Pancreas (tissue), 10 donors: ENCODE measurements at places on chromosomes 6 and 20.

- DNase-seq, result no peak
These were observed 2.6 kb downstream of the PCK1 start for GRCh38 chr20:57563522-57563921.

DNA sequence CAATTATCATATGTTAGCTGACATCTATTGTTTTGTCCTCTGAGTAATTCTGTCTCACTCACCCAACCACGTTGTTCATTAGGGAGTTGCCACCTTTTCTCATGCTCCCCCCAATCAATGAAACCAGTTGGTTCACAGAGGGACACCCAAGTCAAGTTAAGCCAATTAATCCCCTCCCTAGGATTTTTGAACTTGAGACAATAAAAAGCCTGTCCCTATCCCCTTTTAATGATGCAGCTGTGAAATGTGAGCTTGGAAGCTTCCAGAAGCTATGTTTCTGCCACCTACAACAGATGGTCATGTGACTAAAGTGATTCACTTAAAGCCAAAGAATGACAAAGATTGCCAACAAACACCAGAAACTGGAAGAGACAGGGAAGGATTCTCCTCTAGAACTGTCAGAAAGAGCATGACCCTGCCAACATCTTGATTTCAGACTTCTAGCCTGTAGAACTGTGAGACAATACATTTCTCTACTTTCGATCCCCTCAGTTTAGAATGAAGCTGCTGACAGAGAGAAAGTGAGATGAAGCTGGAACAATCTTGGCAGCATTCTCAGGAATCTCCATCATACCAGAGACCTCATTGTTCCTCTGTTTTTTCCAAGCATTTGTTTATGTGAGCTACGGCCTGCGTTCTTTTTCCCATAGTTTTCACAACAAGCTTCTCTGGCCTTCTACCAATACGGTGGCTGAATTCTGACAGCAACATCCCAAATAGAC lies 57.8 kb upstream of the TPD52L1 start:
- no peak for DNase-seq

DNA sequence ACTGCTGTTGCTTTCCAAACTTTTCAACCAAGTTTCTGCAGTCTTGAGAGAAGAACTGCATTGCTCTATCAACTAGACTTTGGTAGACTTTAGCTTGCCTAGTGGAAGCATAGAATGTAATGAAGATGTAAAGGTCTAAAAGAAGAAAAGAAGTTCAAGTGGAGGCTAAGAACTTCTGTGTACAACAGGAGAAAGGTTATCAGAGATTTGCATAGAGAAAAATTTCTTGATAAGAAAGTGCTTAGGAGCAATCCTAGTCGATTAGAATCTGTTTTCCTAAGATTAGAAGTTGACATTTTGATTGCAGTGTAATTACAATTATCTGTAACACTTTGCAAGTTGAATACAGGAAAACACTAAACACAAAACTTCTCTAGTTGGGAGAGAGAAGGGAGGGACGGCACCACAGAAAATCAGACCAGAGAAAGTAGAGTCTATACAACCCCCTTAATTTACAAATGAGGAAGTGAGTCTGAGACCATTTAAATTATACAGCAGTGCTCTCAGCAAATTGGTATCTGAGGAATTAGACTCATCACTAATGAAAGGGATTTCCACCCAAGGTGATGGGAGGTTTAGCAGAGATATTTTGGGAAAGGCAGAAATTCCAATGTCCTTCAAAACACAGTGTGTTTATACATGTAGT lies 194.3 kb upstream of the MARCKS start:
- no peak for DNase-seq

GRCh38 chr6:38355519-38355918 lies 284.2 kb downstream of the BTBD9 start:
- no peak for DNase-seq

DNA sequence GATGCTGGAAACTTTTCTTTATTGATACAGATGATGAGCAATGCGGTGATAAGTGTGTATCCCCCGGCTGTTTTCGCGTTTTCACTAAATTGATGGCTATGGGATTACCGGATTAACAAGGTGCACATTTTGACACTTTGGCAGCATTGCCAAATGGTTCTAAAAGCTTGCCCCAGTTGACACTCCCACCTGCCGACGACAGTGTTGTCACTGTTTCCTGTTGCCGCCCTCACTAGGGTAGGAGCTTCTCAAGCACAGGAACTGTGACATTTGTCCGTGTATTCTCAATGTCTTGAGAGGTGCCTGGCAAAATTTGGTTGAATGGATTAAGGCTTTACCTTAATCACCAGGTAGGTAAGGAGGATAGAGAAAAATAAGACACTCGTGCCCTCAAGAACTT lies 9.8 kb upstream of the MAPK13 start:
- DNase-seq, result no peak

DNA sequence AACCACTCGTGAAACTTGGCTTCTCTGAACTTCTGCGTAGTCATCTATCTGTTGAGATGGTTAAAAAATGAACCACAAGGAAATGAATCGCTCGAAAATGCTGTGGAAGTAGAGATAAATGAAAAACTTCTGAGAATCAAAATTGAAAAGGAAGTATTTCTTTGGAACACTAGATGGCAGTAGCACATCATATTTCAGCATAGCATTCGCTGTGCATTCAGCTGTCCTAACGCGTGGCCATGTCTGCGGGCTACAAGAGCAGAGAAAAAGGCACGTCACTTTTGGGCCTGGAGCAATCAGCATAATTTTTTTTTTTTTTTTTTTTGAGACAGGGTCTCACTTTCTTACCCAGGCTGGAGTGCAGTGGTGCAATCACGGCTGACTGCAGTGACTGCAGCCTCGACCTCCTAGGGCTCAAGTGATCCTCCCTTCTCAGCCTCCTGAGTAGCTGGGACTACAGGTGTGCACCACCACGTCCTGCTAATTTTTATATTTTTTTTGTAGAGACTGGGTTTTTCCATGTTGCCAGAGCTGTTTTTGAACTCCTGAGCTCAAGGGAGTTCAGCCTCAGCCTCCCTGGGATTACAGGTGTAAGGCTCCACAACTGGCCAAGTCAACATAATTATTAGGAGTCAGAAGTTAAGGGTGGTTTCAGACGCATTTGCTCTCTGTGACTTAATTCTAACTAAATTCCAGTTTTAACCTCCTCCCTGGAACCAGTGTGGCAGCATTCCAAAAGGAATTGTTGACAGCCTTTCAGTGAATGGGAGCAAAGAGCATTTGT lies 8.8 kb upstream of the PERP start:
- peak; percentile 70 for DNase-seq

DNA sequence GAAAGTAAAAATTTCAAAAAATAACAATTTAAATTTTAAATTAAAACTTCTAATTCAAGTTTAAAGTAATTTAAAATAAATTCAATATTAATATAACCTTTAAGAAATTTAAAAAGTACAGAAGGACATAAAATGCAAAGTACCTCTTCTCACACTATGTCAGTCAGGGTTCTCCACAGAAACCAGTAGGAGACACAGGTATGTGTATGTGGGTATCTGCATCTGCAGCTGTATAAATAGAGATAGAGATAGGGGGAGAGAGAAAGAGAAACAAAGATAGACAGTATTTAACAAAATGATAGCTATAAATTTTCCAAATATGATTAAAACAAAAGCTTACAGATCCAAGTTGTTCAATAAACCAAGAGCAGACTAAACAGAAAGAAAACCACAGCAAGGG lies 190.8 kb downstream of the ERMARD start:
- DNase-seq, result no peak

GRCh38 chr6:122068291-122068769 lies 331.1 kb upstream of the HSF2 start:
- no peak for DNase-seq

DNA sequence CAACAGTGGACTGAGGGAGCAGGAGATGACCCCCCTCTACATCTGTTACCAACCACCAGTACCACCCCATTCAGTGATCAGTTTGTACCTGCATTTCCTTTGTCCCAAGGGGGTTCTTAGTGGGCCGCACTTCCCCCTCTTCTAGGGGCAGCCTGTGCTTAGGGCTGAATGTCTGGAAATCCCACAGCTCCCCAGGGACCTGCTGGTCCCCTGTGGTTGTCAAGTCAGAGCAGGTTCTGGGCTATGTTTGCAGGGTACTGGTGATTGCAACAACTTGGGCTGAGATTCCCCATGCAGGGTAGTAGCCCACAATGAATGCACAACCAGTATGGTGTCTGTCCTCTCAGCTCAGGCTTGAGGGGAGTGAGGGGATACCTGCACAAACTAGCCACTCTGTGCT lies 39.7 kb upstream of the COL10A1 start:
- no peak for DNase-seq

DNA sequence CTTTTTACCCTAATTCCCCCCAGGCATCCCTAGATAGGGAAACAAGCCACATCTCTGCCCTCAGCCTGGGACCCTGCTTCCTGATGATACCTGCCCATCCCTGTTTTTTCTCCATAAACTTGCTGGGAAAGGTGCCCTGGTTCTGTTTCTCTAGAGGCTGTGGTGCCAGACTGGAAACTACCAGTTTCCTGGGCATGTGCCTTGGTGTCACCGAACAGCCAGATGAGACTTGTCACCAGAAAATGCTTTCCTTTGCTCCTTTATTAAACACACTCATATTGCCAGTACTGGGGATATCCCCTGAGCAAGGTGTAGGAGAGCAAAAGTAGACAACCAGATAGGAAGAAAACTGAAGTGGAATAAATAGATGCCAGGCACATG lies 16.8 kb downstream of the SRSF3 start:
- no peak for DNase-seq

DNA sequence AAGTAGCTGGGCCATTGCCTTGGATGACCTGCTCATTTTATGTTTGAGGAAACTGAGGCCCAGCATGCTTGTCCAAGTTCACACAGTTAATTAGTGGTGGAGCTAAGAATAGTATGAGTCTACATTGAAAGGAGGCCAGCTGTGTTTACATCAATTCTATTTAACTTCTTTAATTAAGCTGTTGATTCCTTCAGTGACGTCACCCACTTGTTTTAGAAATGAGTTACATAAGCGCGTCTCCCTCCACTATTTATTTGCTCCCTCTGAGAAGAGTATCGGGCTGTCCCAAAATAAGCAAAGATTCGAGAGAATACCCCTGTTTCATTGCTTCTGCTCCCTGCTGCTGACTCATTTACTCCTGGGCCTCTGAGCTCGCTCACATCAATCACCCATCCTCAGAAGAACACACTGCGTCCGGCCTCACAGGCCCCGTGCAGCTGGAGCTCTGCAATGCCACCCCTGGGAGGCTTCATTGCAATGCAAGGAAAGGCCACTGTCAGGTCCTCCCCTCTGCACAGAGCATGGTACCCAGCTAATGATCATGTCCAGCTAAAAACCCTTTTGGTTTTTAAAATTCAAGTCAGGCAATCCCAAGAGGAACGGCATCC lies 74.8 kb upstream of the BMP2 start:
- DNase-seq, result no peak

- DNase-seq, result no peak
These were observed 3.7 kb downstream of the TGM2 start for GRCh38 chr20:38161412-38161774.

DNA sequence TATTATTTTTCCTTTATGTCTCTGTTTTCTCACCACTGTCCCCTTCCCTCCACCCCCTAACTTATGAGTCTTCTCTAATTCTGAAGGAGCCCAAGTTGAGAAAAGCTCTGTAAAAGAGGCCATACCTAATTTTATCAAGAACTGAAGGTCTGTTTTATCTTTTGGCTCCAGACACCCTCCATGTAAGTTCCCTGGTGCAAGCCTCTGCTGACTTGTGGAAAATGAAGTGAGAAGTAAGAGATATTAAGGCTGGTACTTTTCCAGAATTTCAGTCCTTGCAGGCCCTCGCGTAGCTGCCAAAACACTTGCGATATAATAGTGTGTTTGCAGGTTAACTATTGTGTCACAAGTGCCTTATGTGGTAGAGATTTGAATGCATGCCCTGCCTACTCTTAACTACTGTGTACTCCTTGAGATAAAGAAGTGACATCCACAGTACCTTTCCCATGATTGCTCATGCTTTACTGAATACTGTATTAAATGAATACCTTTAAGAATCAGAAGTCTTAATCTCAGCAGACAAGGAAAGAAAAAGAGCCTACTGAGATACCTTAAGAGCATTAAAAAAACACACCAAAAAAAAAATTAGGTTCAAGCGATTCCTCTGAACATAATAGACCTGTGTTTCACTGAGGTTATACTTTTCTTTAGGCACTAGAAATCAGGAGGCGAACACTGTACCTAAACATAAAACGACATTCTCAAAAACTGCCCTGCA lies 143.6 kb upstream of the ZNF184 start:
- DNase-seq, result no peak

DNA sequence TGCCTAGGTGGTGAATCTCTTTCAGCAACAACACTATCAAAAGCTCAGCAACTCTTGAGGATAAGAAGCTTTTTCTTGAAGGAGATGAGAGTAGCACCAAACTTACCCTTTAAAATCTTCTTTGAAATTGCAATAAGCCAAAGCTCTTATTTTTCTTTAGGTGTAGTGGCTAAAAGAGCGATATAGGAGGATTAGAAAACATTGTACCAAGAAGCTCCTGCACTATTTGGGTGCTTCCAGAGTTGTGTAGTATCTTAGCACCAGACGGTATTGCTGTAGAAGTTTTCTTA lies 1.2 kb downstream of the FUT9 start:
- DNase-seq, result no peak

GRCh38 chr20:51789434-51789833 lies 12.9 kb downstream of the SALL4 start:
- DNase-seq, result no peak
